Effector CD4-positive, alpha-beta T cell (primary cell): ENCODE measurements at places on chromosomes 5 and 9.

GRCh38 chr9:99356512-99356971 lies 134.5 kb downstream of the SEC61B start:
- DNase-seq: no peak

DNA sequence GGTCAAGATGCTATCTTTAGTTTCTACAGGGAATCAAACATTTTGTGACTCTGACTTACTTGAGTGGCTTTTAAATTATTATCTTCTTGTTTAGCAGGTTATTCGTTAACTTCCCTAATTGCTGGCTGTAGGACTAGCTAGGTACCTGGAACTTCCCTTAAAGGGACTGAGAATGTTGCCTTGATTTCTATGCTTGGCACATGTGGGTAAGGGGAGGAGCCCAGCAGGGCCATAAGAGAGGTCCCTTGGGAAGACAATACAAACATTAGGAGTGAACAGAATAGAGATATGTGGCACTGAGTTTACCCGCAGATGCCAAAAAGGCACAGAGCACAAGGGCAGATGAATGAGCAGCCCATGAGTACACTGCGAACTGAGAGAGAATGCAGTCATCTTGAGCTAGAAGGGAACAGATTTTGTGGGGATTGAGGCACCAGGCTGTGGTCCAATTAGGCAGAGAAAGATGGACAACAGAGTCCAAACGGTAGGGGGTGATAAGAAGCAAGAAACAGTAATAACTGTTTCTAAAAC lies 9.8 kb downstream of the CKMT2 start:
- no peak for DNase-seq

DNA sequence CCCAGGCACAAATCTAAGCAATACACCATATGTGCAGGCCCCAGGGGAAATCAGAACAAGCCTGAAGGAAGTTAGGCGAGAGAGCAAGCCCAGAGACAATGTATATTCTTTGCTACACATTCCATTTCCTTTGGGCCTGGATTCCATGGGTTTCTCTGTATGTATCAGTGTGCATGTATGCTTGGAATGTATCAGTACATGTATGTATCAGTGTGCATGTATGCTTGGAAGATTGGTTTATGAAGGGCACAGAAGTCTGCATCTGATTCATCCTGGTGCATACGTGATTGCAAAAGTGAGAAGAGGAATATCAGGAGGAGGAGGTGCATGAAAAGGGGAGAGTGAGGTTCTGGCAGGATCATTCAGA lies 232.6 kb upstream of the ANKRD55 start:
- no peak for DNase-seq

GRCh38 chr5:98911280-98912040 lies 17.3 kb downstream of the CHD1 start:
- no peak for DNase-seq

DNA sequence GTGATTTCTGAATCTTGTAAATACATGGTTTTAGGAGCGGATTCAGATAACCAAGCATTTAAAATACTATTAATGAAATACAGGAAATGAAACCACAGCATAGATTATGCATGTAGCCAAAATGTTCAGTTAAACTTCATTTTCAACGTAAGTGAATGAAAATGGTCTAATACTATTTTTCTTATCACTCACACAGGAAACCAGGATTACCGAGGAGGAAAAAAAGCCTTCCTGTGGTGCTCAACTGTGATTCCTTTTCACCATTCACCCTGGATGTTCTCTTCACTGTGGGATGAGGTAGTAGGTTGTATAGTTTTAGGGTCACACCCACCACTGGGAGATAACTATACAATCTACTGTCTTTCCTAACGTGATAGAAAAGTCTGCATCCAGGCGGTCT lies 83.4 kb upstream of the ZNF169 start:
- no peak for DNase-seq

- DNase-seq: no peak
Observed at GRCh38 chr5:53201746-53202145, 92.2 kb upstream of the MOCS2 start.

DNA sequence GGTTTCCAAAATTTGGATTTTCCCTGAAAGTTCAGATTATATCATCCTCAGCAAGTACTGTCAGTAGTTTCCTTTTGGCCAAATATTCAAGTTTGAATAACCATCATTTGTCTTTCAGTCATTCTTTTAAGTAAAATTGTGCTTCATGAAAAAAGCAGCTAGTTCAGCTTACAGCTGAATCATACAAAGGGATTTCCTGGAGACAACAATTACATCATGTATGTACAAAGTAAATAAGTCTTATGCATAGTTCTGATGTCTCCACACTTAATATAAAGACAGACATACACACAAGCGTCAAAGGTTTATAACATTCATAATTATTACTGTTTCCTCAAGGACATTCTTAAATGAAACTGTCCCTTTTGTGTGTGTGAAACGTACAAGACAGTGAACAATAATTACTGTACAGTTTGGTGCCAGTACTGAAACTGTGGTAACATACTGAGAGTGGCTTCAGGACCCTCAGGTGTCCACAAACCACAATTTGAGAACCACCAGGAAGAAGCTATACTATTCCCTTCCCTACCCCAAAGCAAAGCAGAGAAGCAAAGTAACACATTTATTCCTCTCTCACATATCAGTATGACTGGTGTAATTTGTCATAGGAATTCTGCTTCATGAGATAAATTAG lies 746.6 kb downstream of the TAF11L14 start:
- DNase-seq: no peak

GRCh38 chr5:138148811-138149210 lies 9.6 kb upstream of the NME5 start:
- DNase-seq: no peak

DNA sequence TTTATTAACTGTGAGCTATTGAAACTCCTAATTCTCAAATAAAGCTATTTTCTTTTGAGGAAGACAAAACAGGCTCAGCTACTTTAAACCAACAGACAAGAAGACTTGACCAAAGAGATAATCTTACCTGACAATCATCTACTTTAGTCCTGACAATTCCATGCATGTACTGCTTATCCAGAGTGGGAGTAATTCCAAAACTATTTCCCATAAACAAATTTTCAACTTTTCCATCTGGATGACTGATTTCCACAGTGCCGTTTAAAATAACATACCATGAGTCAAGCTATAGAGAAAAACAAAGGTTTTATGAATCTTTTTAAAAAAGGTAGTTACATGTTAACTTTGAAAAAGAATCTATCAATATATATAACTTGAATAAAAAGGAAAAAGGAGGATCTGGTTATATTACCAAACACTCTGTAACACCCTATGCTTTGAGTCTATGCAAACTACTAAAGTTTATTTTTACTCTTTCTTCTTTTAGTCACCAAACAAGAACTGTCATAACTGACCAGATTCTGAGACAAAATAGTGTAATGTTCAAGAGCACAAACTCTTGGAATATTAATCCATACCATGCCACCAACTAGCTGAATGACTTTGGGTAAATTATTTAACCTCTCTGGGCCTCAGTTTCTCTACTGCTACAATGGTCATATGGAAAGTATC lies 129.7 kb downstream of the RAPGEF6 start:
- no peak for DNase-seq

DNA sequence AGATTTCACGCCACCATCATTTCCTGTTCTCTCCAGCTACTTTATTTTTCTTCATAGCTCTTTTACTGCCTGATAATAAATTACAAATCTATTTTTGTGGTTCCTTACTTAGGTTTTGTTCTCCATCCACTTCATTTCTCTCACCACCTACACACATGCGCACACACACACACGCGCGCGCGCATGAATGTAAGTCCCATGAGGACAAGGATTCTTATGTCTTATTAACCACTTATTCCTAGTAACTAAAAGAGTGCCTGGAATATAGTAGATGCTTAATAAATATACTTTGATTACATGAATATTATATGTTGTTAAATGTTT lies 116.5 kb downstream of the TRPM6 start:
- DNase-seq: no peak

DNA sequence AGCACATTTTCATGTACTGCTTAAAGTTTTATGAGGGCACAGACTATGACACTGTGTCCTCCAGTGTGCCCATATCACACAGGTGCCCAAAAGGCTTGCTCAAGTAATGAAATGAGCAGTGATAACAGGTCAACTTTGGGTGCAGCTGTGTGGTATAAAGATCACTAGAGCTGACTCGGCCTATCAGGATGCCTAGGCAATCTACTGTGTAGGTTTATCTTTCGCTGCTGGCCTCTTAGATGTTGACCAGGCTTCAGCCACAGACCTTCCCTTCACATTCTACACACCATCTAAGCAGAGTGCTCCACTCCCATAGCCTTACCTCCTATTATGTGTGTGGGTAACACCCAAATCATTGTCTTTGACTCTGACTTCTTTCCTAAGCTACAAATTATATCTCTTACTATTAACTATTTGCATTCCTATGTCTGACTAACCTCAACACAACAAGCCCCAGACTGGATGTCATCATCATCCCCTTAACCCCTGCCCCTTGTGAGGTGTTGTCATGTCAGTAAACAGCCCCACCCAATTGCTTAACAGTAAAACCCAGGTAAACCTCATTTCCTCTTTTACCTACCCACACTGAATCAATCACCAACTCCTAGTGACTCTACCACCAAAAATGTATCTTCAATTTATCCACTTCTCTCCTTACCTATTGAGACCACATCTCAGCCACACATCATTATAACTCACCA lies 2.5 kb downstream of the SREK1IP1 start:
- DNase-seq: no peak
